NCI-H2081 (cell line): ENCODE measurements at places on chromosomes 7 and 10.
A peak's percentile ranks its signal among the peaks of the same experiment; 100 is the strongest.

DNA sequence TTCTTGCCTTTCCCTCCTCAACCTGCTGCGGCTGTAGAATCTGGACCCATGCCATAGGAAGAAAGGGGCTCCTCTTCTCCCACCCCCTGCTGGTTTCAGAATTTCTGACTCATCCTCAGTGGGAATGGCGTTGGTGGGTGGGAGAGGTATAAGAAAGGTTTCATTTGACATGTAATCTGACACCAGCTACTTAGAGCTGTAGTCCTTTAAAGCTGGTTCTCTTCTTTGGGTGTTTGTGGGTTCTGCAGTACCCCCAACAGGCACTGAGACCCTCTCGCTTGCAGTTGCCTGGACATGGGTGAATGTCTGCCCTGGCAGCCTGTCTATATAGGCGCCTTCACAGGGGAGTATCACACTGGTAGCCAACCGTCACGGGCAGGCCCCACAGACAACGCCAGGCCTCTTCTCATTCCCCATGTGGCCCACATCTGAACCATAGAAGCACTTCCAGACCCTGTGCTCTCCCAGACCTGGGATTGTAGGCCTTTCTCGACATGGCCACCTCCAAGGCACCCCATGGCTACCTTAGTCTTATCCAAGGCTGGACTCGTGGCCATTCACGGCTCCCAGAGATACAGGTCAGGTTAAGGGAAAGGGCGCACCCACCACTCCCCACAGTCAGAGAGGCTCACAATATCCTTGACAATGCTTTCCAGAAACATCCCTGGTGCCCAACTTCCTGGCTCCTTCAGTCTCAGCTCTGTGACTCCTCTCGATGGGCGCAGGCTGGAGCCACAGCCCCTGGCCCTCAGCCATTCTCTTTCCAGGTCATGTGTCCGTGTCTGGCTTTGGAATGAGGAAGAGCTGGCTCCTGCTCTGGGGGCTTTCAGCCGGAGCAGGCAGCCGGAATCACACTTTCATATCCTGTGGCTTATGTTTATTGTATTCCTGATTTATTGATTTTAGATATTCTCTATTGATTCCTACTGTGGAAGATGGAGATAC is 17.5 kb downstream of the ZNF862 start:
- DNase-seq = peak; percentile 15

- no peak for DNase-seq
Observed at GRCh38 chr10:3438606-3439005, 266.0 kb upstream of the PITRM1 start.

DNA sequence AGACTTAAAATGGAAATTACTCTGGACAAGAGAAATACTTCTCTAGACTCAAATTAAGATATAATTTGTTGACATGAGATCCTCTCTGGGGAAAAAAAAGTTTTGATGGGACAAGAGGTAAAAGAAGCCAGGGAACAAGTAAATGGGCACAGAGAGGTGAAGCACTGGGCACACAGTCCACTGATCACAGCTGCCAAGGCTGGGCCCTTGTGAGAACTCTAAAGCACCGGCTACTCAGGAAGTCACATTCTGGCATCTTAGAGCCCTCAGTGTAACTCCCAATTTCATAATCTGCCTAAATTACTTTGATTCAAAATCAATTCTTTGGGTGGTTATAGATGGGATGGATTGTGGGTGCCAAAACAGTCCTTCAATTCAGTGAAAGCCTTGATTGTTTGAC is 123.2 kb upstream of the CACNA2D1 start:
- DNase-seq = peak; percentile 39

DNA sequence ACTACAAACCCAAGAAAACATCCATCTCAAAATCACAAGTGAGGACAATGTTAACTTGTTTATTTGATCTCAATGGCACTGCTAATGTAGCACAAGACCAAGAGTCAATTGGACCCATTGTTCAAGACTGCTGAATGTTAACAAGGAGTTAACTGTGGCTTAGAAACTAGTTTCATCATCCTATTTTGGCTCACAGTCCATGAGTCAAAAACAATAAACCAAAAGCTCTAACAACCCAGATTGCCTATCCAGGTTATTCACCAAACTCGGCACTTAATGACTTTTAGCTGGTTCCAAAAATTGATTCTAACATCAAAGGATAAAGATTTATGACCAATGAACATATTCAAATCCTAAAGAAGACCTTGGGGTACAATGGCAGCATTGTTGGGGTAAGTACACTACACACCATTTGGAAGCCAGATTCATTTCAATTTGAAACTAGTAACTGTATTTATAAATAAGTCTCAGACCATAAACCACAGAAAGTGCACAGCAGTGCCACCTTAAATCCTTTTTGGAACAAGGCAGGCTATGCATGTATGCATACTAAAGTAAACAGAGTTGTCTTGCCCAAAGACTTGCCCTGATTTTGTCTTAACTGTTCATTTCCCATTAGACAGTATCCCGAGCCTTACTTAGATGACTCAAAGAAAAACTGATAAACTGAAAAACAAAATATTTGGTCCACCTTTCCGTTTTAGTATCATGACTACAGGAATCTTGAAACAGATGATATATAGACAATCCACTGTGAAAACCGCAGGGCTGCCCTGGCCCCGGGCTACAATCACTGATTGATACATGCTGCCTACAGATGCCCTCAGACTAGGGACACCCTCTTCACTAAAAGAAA is 84.5 kb downstream of the SRPK2 start:
- DNase-seq = no peak

GRCh38 chr7:32175099-32175498 is 104.9 kb upstream of the PDE1C start:
- no peak for DNase-seq

DNA sequence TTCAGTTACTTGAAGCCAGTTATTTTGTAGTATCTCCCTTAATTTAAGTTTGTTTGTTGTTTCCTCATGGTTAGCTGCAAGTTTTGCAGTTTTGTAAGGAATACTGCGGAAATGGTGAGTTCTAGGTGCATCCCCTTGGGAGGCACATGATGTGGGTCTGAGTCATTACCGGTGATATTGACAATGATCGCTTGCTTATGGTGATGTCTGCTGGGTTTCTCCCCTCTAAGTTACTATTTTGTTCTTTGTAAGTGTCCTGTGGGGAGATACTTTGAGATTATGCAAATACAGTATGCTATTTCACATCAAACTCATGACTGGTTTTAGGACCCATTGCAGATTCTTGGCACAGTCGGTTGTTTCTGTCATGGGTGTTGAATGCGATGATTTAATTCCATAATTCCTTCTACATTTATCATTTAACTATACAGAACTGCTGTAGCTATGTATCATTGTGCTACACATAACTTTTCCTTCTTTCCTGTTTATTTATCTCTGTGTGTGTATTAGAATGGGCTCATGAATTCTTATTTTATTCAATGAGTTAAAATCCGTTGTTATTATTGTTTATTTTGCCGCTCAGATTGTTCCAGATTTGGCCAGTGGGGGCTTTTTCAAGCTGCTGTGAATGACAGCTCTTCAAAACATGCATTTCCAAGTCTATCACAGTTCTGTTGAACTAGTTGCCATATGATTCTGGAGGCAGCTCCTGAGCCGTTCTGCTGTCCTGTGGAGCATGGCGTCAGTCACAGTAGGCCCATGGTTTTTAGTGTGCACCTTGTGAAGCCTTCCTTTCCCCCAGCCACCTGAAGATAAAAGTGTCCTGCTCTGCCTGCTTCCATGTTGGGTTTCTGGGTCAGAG is 18.4 kb downstream of the TSPAN14 start:
- DNase-seq = no peak

GRCh38 chr10:46546591-46547540 is 9.6 kb downstream of the GPRIN2 start:
- DNase-seq = no peak

- peak; percentile 70 for DNase-seq
Observed at GRCh38 chr7:104979167-104979841, 34.7 kb upstream of the KMT2E start.

DNA sequence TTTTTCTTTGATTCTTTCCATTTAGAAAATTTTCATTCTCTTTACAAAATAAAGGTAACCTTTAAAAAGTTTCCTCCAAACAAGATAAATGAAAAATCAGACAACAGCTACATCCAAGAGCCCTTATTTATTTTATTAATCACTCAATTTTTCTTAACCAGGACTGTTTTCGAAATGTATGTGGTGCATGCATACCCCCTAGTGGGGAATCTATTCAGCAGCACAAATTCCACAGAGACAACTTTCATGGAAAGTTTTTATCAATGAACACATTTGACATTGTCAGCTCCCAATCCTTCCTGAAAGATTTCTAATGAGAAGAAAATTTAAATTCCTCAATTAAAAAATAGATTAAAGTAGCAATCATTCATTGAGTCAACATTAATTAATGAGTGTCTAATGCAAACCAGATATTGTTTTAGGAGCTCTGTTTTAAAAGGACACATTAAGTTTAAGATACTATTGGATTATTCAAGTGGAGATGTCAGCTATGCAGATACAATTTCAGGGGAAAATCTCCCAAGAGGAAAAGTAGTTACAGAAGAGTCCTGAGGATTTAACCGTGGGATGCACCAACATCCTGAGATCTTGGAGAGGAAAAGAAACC is 5.2 kb upstream of the HTR7 start:
- DNase-seq = peak; percentile 8

DNA sequence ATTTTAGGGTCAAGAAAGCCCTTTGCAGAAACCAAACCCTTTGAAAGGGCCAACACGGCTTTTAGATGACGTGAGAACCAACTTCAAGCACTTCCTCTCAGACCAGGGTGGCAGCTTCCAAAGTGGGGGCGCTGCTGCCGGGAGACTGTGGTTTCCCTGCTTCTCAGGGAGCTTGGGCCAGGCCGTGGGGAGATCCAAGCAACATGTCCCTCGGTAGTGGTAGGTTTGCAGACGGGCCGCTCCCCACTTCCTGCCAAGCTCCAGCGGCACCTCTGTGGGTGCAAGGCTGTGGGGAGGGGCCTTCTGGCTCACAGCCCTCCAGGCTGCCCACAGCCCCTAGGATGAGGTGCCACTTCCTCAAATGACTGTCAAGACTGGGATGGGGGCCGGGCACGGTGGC is 132.4 kb downstream of the FAM53B start:
- no peak for DNase-seq

DNA sequence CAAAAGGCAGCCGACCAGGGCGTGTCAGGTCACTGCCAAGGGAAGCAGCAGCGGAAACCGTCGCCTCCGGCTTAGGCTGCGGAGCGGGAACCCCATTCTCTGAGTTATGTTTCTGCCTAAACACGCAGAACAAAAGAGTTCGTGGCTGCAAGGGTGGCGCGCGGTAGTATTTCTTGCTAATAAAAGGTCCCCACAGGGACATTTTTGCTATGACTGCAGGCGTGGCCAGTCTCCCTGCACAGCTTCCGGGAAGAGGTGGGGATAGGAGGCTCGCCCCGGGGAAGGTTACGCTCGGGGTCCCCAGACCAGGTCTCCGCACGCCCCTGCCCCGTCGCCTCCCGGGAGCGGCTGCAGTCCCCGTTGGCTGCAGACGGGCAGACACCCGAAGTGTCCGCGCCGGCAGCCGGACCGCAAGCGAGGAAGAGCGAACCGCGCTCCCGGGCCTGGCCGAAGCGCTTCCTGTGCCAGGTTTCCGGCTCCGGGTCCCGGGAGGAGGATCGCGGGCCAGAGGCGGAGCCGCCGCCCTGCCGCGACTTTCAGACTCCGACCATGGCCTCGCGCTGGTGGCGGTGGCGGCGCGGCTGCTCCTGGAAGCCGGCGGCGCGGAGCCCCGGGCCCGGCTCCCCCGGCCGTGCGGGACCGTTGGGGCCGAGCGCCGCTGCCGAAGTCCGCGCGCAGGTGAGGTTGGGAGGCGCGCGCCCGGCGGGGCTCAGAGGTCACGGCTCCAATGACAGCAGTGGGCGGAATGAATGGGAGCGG is at the start of gene PDSS1:
TSS of gene PDSS1 (plus strand) at position 539 of the 759 bp plus-strand sequence. CDS start at position 550, 11 bp downstream.
- peak; percentile 56 for DNase-seq

GRCh38 chr7:12685550-12685949 is 1.9 kb upstream of the ARL4A start:
- DNase-seq = no peak

GRCh38 chr10:24495666-24496460 is 227.8 kb downstream of the ARHGAP21 start:
- DNase-seq = no peak

DNA sequence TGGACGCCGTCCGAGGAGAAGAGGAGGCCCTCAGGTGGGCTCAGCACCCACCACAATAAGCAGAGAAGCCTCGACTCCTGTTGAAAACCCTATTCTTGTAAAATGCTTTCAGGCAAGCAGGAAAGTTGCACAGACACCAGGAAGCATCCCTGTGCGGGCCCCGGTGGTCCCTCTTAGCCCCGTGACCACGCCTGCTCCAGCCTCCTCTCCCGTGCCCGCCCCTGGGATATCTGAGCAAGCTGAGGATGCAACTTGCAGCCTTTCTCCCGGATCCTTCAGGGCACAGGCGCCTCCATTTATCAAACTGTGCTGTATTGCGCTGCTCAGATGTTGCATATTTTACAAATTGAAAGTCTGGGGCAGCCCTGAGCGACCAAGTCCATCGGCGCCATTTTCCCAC is 72.7 kb downstream of the CFAP46 start:
- DNase-seq = no peak

GRCh38 chr7:29296421-29296820 is 101.8 kb downstream of the CHN2 start:
- DNase-seq = no peak

DNA sequence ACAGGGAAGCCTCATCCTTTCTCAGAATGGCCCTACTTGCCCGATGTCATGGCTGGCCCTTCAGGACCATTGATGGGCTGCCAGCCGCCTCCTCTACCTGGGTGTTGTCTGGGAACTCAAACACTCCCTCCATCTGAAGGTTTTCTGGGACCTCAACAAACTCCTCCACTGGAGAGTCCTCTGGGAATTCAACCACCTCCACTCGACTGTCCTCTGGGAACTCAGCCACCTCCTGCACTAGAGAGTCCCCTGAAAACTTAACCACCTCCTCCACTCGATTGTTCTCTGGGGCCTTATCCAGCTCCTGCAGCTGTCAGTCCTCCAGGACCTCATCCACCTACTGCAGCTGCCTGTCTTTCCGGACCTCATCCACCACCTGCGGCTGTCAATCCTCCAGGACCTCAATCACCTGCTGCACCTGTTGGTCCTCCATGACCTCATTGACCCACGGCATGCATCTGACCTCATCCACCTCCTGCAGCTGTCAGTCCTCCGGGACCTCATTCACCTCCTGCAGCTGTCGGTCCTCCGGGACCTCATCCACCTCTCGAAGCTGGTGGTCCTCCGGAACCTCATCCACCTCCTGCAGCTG is 37.1 kb downstream of the MAT1A start:
- DNase-seq = no peak

DNA sequence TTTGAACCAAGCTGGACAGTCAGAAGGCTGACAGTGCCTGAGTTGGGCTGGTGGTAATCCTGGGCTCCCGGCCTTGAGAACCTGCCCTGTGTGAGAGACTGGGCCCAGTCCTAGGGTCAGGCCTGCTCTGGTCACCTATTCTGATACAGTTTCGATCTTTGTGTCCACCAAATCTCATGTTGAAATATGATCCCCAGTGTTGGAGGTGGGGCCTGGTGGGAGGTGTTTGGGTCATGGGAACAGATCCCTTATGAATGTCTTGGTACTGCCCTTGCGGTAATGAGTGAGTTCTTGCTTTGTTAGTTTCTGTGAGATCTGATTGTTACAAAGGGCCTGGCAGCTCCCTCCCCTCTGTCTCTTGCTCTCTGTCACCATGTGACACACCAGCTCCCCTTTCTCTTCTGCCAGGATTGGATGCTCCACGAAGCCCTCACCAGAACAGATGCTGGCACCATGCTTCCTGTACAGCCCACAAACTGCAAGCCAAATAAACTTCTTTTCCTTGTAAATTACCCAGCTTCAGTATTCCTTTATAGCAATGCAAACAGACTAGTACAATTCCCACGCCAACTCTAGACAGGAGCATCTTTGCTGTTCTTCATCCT is 111.8 kb upstream of the ZNF438 start:
- no peak for DNase-seq
